ENCODE measurements at places on chromosomes 16 and 17. TPM values are rescaled to one million over a fixed set of nuclear protein-coding genes. Genes with fewer than 3 reads are reported as not detected.
A peak's percentile ranks its signal among the peaks of the same experiment; 100 is the strongest.

GRCh38 chr17:44906010-44906646 lies 6.9 kb upstream of the EFTUD2 start:
- DNase-seq = no peak

GRCh38 chr16:55433030-55433429 lies 46.0 kb upstream of the MMP2 start:
- DNase-seq = no peak

DNA sequence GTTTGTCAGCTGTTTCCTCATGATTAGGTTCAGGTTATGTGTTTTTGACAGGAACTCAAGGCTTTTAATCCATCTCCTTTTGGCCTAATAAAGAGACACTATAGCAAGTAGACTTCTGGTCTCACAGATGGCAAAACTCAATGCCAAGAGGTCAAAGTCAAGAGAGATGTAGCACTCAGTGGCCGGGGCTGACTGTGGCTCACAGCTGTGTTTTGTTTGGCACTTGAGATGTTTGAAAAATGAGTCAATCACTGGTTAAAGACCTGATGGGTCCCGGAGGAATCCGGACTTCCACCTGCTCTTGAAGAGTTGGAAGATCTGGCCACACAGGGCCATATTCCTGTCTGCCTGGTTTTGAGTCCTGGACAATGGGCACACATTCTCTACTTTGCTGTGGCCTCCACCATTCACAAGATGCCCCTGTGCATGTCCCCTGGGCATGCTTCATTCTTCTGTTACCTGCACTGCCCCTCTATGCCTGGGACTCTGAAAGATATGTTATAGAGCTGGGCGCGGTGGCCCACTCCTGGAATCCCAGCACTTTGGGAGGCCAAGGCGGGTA lies 210.3 kb downstream of the SNX29 start:
- DNase-seq = peak; percentile 20

GRCh38 chr17:17052462-17053221 lies 10.4 kb downstream of the MPRIP start:
- DNase-seq = no peak

- DNase-seq = no peak
These were observed 73.0 kb upstream of the COX10 start for GRCh38 chr17:13996276-13996675.

GRCh38 chr17:57207396-57207795 lies 48.9 kb upstream of the MSI2 start:
- DNase-seq = no peak

DNA sequence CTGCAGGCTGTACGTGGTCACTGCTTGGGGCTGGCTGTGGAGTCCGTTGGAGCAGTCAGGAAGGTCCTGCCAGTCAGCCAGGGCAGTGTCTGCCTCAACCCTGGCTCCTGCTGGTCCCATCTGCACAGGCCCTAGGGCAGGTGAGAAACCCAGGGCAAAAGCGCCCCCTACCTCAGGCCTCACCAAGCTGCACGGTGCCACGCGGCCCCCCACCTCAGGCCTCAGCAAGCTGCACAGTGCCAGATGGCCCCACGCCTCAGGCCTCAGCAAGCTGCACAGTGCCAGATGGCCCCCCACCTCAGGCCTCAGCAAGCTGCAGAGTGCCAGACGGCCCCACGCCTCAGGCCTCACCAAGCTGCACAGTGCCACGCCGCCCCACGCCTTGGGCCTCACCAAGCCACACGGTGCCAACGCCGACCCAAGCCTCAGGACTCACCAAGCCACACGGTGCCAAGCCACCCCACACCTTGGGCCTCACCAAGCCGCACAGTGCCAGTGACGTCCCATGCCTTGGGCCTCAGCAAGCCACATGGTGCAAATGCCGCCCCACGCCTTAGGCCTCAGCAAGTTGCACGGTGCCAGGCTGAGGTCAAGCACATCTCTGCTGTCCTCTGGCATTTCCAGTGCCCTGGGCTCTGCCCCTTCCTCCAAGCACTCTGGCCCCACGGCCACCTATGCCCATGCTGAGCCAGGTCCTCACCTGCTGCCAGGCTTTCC lies 5.5 kb downstream of the TMEM204 start:
- no peak for DNase-seq

DNA sequence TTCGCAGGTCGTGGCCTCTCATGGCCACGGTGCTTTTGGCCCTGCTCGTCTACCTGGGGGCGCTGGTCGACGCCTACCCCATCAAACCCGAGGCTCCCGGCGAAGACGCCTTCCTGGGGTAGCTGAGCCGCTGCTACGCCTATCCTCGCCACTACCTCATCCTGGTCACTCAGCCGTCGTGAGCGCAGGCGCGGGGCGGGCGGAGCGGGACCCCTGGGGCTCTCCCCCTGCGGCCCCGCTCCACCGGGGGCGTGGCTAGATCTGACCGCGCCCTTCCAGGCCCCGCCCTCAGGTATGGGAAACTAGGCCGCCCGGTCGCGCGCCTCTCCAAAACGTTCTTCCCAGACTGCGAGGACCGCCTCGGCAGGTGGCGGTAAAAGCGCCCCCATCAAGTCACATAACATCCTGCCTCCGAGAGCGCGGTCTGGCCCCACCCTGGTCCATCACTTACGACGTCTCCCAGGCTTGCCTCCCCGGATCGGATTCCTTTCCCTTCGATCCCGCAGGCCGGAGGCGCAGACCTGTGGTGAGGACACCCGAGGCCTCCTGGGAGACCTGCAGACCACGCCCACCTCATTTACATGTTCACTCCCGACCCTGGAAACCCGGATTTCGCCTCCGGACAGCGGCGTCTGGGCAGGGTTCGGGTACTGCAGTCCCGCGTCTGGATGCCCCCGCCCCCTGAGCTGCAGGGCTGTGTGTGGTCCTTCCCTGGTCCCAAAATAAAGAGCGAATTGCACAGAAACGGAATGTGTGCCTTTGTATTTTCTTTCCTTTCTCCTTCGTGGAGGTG lies 91.5 kb upstream of the TMEM97 start:
- DNase-seq = no peak

- DNase-seq = peak; percentile 35
These were observed 113.2 kb downstream of the PHKB start for GRCh38 chr16:47574091-47575054.

ZNF287 gene
- 3.3 TPM for total RNA-seq

- no peak for DNase-seq
These were observed 31.7 kb downstream of the IL21R start for GRCh38 chr16:27433636-27434035.

GRCh38 chr16:35308674-35309073 lies 1849.3 kb downstream of the TP53TG3F start:
- no peak for DNase-seq

GRCh38 chr17:60139438-60140285 lies 10.1 kb upstream of the CA4 start:
- DNase-seq = no peak

DNA sequence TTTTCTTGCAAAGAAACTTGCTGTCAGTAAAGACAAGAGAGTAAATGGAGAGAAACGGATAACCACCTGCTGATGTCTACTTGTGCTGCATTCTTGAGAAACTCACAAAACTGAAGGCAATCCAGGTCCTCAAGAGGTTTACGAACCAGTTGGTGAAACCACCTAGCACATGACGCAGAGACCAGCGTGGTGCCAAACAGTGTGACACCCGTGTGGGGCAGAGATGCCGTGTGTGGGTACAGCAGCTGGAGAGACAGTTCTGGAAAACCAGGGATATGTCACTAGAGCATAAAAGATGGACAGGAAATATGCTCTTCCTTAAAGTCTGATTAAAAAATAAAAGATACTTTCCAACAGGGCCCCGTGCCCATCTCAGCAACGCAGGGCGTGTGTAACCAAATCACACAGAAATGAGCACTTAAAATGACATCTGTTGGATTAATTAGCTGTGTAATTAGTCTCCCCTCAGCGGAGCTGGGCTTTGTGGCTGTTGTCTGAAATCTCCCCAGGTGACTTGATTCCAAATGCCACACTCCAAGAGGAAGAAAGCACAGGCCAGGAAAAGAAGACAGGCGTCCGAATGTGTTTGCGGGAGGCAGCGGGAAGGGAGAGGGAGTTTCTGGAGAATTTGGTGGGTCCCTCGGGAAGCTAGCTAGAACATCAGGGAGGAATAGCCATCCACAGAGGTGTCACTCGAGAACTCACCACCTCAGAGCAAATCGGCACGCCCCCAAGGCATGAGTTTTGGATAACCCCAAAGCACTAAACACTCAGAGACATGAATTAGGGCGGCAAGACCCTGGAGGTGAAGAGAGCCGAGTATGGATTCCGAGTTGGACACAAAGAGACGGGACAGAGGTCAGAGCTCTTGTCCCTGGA lies 109.8 kb downstream of the ZFHX3 start:
- DNase-seq = no peak

GRCh38 chr17:8894202-8894671 lies 26.8 kb upstream of the PIK3R6 start:
- DNase-seq = no peak

GRCh38 chr16:71645450-71645849 lies 19.5 kb downstream of the MARVELD3 start:
- no peak for DNase-seq

- no peak for DNase-seq
These were observed 16.5 kb upstream of the CLEC18C start for GRCh38 chr16:70157105-70157476.

DNA sequence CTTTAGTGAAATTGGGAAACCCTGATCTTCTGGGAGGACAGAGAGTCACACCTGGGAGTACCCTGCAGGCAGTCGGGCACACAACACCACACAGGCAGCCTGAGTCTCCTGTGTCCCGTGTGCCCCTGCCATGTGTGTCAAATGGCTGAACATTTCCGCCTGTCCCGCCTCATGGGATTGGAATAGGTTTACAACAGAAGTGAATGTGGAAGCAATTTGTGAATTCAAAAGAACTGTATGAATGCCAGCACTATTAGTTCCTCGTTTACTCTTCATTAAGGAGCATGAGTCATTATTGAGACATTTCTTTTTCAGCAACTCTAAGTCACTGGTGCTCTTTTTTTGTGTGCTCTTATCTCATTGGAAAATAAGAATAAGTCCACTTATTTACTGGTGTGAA lies 226.5 kb downstream of the PMP22 start:
- DNase-seq = no peak
